ENCODE measurements at places on chromosomes 4 and X.

- no peak overlapping the region for H3K4me3 ChIP-seq
- H3K27ac ChIP-seq: 0 out of 2 replicates have a peak overlapping the region, but pooled peaks have one; percentile 34
These were observed 15.5 kb downstream of the P2RY8 start for GRCh38 chrX:1521459-1521956.

GRCh38 chrX:140917354-140918115 lies 84.9 kb upstream of the SPANXB1 start:
- H3K36me3 ChIP-seq: no peaks in the 10 kb centered on the region
- no peaks in the 10 kb centered on the region for H3K27me3 ChIP-seq
- H3K4me3 ChIP-seq: no peak overlapping the region
- H3K27ac ChIP-seq: no peak overlapping the region

DNA sequence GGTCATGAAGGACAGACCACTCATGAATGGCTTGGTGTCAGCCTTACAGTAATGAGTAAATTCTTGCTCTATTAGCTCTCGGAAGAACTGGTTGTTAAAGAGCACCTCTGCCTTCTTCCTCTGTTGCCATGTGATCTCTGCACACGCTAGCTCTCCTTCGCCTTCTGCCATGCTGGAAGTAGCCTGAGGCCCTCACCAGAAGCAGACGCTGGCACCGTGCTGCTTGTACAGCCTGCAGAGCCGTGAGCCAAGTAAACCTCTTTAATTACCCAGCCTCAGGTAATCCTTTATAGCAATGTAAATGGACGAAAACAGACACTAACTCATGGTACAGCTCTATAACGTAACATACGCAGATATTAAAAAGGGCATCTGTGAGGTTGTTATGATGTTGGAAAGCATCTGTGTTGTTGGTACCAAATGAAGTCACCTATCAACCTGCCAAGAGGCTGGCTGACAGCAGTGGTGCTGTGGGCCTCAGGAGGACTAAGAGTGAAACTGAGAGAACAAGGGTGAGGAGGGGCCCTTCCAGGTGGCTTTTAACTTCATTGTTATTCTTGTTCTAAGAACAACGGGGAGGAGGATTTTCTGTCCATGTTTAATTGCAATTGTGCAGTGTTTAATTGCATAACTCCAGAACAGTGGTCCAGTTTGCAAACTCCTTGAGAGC lies 69.2 kb downstream of the CRMP1 start:
- no peak for DNase-seq
- peaks cover 54% of the 10 kb centered on the region for H3K36me3 ChIP-seq
- H3K27ac ChIP-seq: no peak overlapping the region
- H3K4me3 ChIP-seq: no peak overlapping the region
- H3K4me1 ChIP-seq: no peaks in the 10 kb centered on the region

DNA sequence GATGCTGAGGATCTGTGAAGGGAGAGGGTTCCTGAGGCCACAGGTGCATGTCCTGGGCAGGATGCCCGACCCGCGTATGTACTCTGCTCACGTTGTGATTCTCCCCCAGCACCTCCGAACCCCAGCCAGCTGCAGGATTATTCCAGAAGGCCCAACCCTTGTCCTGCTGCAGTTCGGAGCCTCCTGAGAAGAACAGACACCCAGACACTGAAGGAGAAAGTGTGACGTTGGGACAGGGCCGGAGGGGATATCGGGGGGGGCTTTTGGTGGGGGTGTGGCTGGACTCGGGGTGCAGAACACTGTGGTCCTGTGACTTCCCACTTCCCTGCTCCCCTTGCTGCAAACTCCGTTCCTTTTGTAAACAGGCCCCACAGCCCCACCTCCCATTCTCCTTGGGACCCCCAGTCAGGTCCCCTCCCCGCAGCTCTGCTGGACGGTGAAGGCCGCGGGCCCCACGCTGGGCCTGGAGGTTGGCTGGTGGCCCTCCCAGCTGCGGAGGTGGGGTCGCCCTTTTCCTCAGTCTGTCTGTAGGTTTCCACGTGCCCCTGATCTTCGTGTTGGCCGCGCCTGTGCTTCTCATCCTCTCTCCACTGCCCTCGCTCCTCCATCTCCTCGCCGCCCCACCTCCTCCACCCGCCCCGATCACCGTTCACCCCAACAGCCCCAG lies 83.0 kb upstream of the ADRA2C start:
- no peak overlapping the region for H3K27ac ChIP-seq
- no peaks in the 10 kb centered on the region for H3K36me3 ChIP-seq
- no peaks in the 10 kb centered on the region for H3K4me1 ChIP-seq
- DNase-seq: no peak
- no peak overlapping the region for H3K4me3 ChIP-seq

GRCh38 chrX:9494771-9495170 lies 29.9 kb downstream of the TBL1X start:
- no peak for DNase-seq
- no peak overlapping the region for H3K27ac ChIP-seq
- no peaks in the 10 kb centered on the region for H3K4me1 ChIP-seq

- no peaks in the 10 kb centered on the region for H3K36me3 ChIP-seq
- no peaks in the 10 kb centered on the region for H3K4me1 ChIP-seq
- H3K4me3 ChIP-seq: no peak overlapping the region
- no peaks in the 10 kb centered on the region for H3K27me3 ChIP-seq
These were observed 819.2 kb downstream of the PCDH18 start for GRCh38 chr4:136713140-136713539.

- H3K36me3 ChIP-seq: no peaks in the 10 kb centered on the region
- no peak overlapping the region for H3K4me3 ChIP-seq
- H3K27me3 ChIP-seq: no peaks in the 10 kb centered on the region
- no peak for DNase-seq
- H3K27ac ChIP-seq: no peak overlapping the region
These were observed 75.7 kb downstream of the RBM47 start for GRCh38 chr4:40553995-40554394.

DNA sequence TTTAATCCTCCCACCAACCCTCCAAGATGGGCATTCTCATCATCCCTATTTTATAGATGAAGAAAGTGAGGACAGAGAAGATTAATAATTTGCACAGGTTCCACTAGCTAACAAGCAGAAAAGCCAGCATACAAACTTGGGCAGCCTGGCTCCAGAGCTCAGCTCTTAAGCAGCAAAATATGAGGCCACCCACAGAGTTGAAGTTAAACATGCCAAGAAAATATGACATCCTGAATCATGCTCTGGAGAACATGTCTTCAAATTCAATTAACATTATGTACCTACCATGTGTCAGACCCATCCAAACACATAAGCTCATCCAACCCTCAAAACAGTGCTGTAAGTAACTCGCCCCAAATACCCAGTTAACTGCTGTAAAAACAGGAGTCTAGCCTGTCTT lies 33.9 kb downstream of the USP46 start:
- DNase-seq: no peak
- no peaks in the 10 kb centered on the region for H3K27me3 ChIP-seq
- no peak overlapping the region for H3K27ac ChIP-seq
- H3K4me1 ChIP-seq: no peaks in the 10 kb centered on the region
- no peak overlapping the region for H3K4me3 ChIP-seq
- H3K36me3 ChIP-seq: peaks cover 4% of the 10 kb centered on the region

- no peak overlapping the region for H3K4me3 ChIP-seq
- H3K4me1 ChIP-seq: no peaks in the 10 kb centered on the region
- no peak for DNase-seq
- no peaks in the 10 kb centered on the region for H3K36me3 ChIP-seq
These were observed 529.9 kb downstream of the MID1IP1 start for GRCh38 chrX:39331082-39331704.

DNA sequence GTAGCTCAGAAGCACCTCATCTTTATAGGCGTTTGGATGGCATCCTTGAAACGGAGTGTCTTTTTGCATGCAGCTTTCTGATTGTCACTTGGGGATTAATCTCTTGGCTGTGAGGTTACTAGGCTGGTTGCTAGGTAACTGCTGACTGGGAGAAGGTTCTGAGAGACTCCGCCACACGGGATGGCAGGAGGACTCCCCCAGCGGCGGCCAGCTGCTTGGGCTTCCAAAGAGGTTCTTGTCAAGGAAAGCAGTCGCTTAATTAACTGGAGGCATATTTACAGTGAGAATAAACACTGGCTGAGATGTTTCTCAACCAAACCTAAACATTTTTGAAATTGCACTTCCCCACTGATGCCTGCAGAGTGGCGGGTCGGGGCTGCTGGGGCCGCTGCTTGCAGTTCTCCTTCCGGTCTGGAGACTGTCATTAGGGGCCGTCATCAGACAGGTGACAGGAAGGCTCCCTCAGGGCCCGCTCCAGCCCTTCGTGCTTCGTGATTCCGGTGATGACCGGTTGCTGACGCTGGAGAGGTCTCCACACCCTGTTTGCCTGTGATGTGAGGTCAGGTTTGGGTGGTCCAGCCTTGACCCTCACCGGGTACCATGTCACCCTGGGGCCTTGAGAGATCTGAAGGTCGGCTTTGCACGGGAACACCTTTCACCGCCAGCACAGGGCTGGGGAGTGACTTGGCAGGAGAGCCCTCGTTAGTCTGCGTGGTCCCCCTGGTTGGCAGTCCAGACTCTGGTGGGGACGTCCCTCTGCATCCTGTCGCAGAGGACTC lies 9.1 kb downstream of the NSG1 start:
- peaks cover 2% of the 10 kb centered on the region for H3K36me3 ChIP-seq
- no peak overlapping the region for H3K27ac ChIP-seq
- H3K4me3 ChIP-seq: no peak overlapping the region
- no peaks in the 10 kb centered on the region for H3K27me3 ChIP-seq
- peak; percentile 53 for DNase-seq

- no peak for DNase-seq
- H3K36me3 ChIP-seq: no peaks in the 10 kb centered on the region
- H3K4me1 ChIP-seq: no peaks in the 10 kb centered on the region
- no peak overlapping the region for H3K4me3 ChIP-seq
- no peak overlapping the region for H3K27ac ChIP-seq
- no peaks in the 10 kb centered on the region for H3K27me3 ChIP-seq
These were observed 522.2 kb downstream of the GLUD2 start for GRCh38 chrX:121569609-121570008.

DNA sequence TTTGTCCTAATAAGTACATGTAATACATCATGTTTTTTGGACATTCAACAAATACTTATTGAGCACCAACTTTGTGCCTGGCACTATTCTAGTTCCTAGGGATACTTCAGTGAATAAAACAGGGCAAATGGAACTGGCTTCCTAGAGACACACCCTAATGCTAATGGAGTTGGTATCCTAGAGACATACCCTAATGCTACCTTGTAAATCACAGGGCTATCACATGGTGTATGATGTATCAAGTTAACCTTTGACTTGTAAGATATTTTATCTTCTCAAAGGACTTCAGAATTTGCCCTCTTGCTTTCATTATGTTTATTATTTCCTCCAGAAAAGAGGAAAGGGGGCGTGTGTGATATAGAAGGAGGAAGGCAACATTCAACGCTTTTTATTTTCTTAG lies 10.1 kb downstream of the GK start:
- no peaks in the 10 kb centered on the region for H3K27me3 ChIP-seq
- no peak overlapping the region for H3K27ac ChIP-seq
- no peak for DNase-seq
- no peaks in the 10 kb centered on the region for H3K4me1 ChIP-seq
- no peaks in the 10 kb centered on the region for H3K36me3 ChIP-seq

- H3K27me3 ChIP-seq: no peaks in the 10 kb centered on the region
- no peaks in the 10 kb centered on the region for H3K36me3 ChIP-seq
- H3K4me3 ChIP-seq: no peak overlapping the region
- no peak for DNase-seq
- H3K4me1 ChIP-seq: no peaks in the 10 kb centered on the region
- no peak overlapping the region for H3K27ac ChIP-seq
These were observed 2343.1 kb downstream of the PCDH7 start for GRCh38 chr4:33063241-33063640.

DNA sequence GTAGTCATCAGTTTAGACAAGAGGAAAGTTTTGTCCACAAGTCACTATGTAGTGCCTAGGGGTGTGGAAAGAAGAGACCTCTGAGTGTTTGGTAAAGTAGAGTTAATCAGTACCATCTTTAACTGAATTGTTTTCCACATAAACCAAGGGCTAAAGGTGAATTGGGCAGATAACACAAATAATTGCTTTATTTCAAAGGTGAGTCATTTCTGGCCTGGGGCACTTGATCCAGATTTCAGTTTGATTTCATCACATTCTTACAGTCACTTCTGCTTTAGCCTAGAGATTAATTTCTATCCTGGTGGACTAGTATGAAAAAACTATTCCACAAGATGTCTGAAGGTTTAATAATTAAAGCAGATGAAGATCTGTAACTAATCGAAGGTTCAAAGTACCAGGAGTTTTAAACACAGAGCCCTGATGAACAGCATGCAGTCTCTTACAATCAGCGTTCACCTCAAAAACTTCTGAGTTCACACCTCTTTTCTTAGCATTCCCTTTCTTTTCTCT lies 74.5 kb upstream of the BOD1L1 start:
- H3K36me3 ChIP-seq: no peaks in the 10 kb centered on the region
- no peak overlapping the region for H3K4me3 ChIP-seq
- H3K27me3 ChIP-seq: no peaks in the 10 kb centered on the region
- no peak overlapping the region for H3K27ac ChIP-seq
- DNase-seq: no peak

GRCh38 chrX:19624739-19625138 lies 109.4 kb upstream of the MAP3K15 start:
- H3K4me1 ChIP-seq: no peaks in the 10 kb centered on the region
- no peak overlapping the region for H3K27ac ChIP-seq
- no peaks in the 10 kb centered on the region for H3K36me3 ChIP-seq

- H3K4me3 ChIP-seq: no peak overlapping the region
- no peak for DNase-seq
- H3K36me3 ChIP-seq: no peaks in the 10 kb centered on the region
- H3K27me3 ChIP-seq: no peaks in the 10 kb centered on the region
- no peaks in the 10 kb centered on the region for H3K4me1 ChIP-seq
- no peak overlapping the region for H3K27ac ChIP-seq
These were observed 34.9 kb downstream of the MMRN1 start for GRCh38 chr4:89929425-89930159.

DNA sequence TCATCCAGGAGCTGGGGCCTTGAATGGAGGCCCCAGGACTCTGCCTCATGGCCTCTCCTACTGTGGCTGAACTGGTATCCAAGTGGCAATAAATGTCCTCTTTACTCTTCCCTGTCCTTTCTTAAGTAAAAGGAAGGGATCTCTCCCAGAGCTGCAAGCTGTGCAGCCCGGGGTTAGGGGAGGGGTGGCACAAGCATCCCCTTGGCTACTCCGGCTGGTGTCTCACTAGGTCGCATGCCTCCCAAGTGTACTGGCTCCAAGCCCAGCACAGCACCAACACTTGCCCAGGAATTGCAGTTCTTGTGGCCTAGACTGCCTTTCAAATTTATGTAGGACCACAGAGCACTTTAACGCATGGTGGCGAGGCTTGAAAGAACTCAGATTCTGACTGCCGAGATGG lies 44.7 kb upstream of the MED14 start:
- no peaks in the 10 kb centered on the region for H3K36me3 ChIP-seq
- no peak for DNase-seq
- no peak overlapping the region for H3K27ac ChIP-seq
- no peak overlapping the region for H3K4me3 ChIP-seq

DNA sequence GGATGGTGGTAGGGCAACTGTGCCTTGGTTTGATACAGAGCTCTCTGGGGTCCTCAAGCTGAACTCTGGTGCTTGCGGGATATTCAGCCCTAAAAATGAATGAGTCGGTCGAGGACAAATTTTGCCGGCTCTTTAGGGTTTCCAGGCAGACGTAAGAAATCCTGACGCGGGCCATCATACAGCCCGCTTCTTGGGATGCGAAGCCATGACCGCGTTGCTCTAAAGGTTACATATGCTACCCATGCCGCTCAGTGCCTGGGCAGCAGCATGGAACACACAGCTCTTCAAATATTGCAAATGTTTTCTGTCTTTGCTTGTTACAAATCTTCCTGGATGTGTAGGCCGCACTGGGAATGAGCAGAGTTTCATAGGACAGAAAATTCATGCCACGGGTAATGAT lies 55.6 kb downstream of the NBDY start:
- no peak overlapping the region for H3K4me3 ChIP-seq
- H3K36me3 ChIP-seq: peaks cover 7% of the 10 kb centered on the region
- DNase-seq: no peak

All from H1 (cell line).